ENCODE measurements at places on chromosomes 4 and X. TPM values are rescaled to one million over a fixed set of nuclear protein-coding genes. Genes with fewer than 3 reads are reported as not detected.

The SMPX gene
- not detected for total RNA-seq

- peak; percentile 8 for DNase-seq
Observed at GRCh38 chrX:64894454-64895038, 81.7 kb downstream of the ZC4H2 start.

GRCh38 chrX:147803948-147804347 lies 107.8 kb upstream of the FMR1 start:
- no peak for DNase-seq

DNA sequence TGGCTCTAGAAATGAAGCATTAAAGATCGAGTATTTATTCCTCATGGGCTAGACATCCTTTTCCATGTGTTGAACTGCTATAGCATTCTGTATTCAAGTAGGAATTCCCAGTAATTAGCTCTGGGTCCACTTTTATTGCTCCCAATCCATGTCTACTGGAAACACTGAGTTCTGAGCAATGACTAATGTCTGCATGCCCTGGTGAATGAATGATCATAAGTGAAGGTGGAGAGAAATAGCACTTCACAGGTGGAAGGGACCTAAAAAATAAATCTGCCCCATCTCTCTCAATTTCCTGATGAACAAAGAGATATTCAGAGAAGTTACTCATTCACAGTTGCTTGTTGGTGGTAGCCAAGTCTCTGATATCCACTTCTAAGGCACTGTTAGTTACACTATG lies 34.6 kb upstream of the CXCL8 start:
- DNase-seq = no peak

DNA sequence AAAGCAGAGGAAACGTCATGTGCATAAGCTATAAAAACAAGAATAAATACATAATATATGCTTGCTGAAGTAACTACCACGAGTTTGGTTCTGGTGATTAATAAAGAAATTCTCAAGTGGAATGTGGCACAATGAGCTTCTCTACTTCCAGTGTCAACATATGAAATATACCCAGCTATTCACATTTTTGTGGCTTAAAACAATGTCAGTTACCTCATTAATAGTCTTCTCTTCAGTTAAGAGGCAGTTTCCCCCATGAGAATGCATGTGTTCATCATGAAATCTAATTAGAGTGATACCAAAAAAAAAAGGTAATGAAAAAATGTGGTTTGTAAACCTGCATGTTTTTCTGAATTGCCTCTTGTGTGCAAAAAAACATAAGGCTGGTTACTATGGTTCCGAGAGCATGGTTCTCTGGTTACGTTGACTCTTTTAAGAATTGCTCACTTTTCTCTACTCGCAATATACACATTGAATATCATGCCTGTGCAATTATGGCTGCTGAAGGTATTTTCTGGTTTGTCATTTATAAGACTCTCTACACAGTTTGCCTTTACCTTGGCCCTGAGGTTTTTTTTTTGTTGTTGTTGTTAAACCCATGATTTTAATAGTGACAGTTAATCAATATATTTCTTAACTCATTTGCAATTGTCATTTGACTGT lies 108.2 kb downstream of the PCDH7 start:
- DNase-seq = no peak

All from thyroid gland (tissue), 4 donors.